ENCODE measurements at places on chromosomes 16 and 17. TPM values are rescaled to one million over a fixed set of nuclear protein-coding genes. Genes with fewer than 3 reads are reported as not detected.

- peak overlapping the region; percentile 95 for H3K4me3 ChIP-seq
- H3K27me3 ChIP-seq: no peaks in the 10 kb centered on the region
- H3K4me1 ChIP-seq: peaks cover 27% of the 10 kb centered on the region
These were observed 713 bp downstream of the COX11 start for GRCh38 chr17:54967621-54968261.

CCL4 gene
- total RNA-seq: 0.97 TPM

ENO3 gene
- 4.2 TPM for total RNA-seq

- H3K36me3 ChIP-seq: peaks cover 100% of the 10 kb centered on the region
- H3K4me3 ChIP-seq: no peak overlapping the region
- peaks cover 10% of the 10 kb centered on the region for H3K4me1 ChIP-seq
- DNase-seq: no peak
These were observed 8.6 kb downstream of the COG1 start for GRCh38 chr17:73201215-73202069.

VAMP2 gene
- total RNA-seq: 54.8 TPM

OMG gene
- total RNA-seq: not detected

KRT12 gene
- total RNA-seq: not detected

GRCh38 chr17:9875441-9875840 is 29.6 kb downstream of the RCVRN start:
- no peaks in the 10 kb centered on the region for H3K36me3 ChIP-seq
- no peak for DNase-seq
- no peaks in the 10 kb centered on the region for H3K27me3 ChIP-seq
- no peak overlapping the region for H3K4me3 ChIP-seq

UMOD gene
- total RNA-seq: not detected

SCNN1G gene
- 25.6 TPM for total RNA-seq

- H3K27ac ChIP-seq: no peak overlapping the region
- no peaks in the 10 kb centered on the region for H3K36me3 ChIP-seq
These were observed 150.7 kb upstream of the DYNLRB2 start for GRCh38 chr16:80390046-80390445.

ASPHD1 gene
- total RNA-seq: 0.34 TPM

GRCh38 chr17:66819466-66819865 is 15.5 kb upstream of the CACNG5 start:
- H3K4me3 ChIP-seq: no peak overlapping the region
- no peak for DNase-seq
- peaks cover 25% of the 10 kb centered on the region for H3K27me3 ChIP-seq
- no peaks in the 10 kb centered on the region for H3K36me3 ChIP-seq
- no peak overlapping the region for H3K27ac ChIP-seq
- no peaks in the 10 kb centered on the region for H3K4me1 ChIP-seq

NEK8 gene
- 4.9 TPM for total RNA-seq
